ENCODE measurements at places on chromosomes 7 and 10.

DNA sequence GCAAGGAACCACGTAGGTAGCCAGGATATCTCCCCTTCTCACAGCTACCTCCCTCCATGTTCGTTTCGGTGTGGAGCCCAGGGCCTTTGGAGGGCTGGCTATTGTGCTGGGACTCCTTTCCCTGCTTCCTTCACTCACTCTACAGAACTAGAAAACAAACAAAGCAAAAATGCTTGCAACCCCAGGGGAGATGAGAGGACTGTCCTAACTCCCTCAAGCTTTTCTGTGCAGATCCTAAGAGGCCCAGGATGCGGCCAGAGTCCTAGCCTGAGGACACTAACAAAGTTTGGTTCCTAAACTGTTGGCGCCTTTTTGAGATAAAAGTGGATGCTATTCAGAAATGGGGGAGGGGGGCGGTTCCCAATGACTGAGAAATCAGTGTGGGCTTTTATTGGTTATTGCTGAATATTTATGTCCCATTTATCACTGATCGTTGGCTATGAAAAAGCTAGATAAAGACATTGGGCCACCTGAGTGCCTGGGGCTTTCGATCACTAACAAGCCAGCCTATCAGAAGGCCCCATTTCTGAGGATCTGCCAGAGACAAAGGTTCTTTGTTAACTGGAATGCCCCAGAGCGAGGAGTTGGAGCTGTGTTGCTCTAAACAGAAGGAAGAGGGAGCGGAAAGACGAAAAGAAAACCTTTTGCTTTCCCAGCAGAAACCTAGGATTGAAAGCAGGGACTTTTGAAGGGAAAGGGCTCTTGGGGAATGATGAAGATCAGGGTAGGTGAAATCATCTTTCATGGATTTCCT is 95.2 kb upstream of the EGR2 start:
- peak; percentile 30 for DNase-seq

GRCh38 chr7:30842542-30843451 is 68.9 kb upstream of the AQP1 start:
- DNase-seq = no peak

DNA sequence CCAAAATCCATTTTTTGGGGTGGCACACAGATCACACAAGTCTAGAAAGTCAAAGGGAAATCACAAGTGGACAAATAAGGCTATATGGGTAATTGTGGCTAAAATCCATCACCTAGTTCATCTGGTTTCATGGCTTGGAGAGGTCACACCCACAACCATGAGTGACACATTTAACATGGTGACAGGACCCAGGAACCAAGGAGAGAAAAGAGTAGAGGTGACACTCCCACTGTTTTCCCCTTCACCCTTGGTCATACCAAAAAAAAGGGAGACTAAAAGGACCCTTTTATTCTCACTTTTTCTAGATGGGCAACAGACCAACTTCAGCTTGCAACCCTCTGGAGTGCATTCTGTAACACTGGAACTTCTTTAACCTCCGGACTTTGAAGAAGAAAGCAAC is 46.2 kb upstream of the ZNF107 start:
- no peak for DNase-seq

- DNase-seq = peak; percentile 12
These were observed 290.8 kb downstream of the NXPH1 start for GRCh38 chr7:8724080-8724718.

- DNase-seq = no peak
These were observed 93.8 kb downstream of the PARD3 start for GRCh38 chr10:34721208-34721840.

- no peak for DNase-seq
These were observed 81.7 kb downstream of the KMT2C start for GRCh38 chr7:152354061-152354460.

DNA sequence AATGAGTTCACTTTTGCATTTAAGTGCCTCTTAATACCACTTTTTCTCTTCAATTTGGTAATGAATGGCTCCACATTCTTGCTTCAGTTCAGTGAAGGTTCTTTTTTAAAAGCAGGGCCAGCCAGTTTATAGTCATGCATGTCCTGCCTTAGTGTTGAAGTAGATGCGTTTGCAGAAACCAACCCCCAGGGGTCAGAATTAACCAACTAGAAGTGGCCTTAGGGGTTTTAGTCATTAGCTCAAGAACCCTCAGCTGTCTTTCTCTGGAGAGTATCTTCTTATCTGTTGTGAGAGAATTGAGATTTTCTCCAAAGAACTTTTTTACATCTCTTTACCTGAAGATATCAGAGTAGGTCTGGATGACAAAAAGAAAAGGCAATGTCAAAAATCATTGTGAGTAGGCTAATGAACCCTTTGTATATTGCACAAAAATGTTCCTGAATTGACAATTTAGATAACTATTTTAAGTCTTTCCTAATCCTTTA is 82.2 kb downstream of the PIK3CG start:
- peak; percentile 17 for DNase-seq

DNA sequence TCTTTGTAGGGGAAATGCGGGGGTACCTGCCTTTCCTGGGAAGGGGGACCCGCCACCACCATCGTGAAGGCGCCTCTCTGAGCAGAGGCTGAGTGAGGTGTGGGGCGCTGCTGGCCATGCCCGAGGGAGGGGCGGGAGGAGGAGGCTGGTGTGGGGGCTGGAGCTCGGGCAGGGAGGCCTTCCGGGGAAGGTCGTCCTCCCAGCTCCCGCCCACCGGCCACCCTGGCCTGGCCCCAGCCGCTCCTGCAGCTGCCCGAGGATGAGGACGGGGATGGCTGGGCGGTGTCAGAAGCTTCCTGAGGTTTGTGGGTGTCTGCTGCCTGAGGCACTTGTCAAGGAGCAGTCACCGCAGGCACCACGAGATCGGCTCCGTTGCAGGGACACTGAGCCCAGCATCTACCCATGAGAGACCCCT is 11.4 kb downstream of the PWWP2B start:
- no peak for DNase-seq

DNA sequence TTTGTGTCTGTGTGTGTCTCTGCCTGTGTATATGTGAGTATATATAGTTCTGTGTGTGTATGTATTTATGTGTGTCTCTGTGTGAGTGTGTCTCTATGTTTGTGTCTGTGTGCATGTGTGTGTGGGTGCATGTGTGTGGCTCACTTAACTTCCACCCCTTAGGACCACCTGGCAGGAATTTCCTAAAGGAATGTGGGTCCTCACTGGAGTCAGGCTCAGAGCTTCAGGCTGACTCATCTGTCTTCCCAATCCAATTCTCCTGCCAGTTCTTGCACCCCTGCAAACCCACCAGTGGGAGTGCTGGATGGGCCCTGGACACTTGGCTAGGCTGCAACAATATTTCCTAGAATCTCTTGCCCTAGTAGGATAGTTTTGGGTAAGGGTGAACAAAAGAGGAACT is 70.2 kb upstream of the GRB10 start:
- no peak for DNase-seq
